Right renal pelvis (tissue), 4 donors: ENCODE measurements at places on chromosomes 6 and 20.

DNA sequence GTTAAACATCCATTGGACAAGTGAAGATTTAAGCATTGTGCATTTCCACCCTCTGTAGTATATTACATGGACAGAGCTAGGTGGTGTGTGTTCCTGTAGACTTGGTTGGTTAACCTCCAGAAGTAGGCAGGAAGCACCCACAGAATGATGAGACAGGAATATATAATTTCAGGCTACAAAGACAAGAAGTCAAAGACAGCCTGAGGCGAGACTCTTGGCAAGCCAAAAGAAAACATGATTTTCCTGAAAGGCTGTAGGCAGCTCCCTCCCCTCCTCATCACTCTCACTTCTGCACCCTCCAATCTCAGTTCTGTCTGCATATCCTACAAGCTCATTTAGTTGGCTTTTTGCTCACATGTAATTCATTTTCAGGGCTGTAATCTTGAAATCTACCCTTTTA is 110.0 kb upstream of the SLC35B3 start:
- DNase-seq = no peak

DNA sequence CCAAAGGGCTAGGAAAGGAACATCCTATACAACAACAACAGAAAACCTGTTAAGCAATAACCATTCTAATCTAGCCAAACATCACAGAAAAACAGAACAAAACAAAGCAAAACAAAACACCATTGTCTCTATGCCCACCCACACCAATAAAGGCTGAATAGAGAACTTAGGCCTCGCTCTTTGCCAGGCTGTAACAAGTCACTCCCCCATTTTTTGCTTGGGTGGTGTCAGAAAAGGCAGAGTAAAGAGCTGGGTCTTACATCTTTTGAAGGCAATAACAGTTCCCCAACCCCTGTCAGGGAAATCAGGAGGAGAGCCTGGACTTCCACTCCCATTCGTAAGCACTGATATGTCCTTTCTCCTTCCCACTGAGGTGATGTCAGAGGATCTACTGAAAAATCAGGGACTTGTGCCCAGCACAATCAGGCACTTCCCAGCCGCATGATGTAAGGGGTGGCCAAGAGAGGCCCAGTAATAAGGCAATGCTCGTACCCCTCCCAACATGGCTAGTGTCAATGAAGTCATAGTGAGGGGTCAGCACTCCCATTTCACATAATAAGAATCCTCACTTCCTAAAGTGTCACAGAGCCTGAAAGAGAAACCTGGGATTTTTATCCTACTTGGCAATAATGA is 31.0 kb downstream of the THEMIS start:
- no peak for DNase-seq

- no peak for DNase-seq
Measured at GRCh38 chr6:83615025-83615999, 93.6 kb downstream of the SNAP91 start.

- DNase-seq = no peak
Measured at GRCh38 chr6:161406646-161407045, 132.8 kb upstream of the AGPAT4 start.

DNA sequence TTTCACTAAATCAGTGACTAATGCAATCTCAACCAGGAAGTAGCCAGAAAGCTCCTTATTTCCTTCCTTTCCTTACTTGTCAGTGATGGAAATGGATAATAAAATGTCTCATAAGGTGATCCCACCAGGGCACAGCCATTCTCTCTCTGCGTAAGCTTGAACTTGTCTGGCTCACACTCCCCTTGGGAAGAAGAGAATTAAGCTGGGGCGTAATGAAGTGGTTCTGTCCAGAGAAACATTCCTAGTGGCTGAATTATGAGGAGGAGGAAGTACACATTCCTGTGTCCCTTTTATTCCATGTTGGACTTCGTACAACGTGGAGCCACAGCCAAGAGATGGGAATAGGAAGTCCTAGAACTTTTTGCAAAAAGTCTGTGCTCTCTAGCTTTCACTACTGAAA is 93.7 kb downstream of the MTHFD1L start:
- no peak for DNase-seq

GRCh38 chr6:71490876-71491275 is 202.3 kb downstream of the OGFRL1 start:
- DNase-seq = no peak

GRCh38 chr6:15274692-15275387 is 29.0 kb downstream of the JARID2 start:
- no peak for DNase-seq

- no peak for DNase-seq
Measured at GRCh38 chr6:149389509-149390297, 10.4 kb upstream of the SUMO4 start.

- DNase-seq = no peak
Measured at GRCh38 chr6:113073611-113074191, 726.6 kb downstream of the RFPL4B start.

DNA sequence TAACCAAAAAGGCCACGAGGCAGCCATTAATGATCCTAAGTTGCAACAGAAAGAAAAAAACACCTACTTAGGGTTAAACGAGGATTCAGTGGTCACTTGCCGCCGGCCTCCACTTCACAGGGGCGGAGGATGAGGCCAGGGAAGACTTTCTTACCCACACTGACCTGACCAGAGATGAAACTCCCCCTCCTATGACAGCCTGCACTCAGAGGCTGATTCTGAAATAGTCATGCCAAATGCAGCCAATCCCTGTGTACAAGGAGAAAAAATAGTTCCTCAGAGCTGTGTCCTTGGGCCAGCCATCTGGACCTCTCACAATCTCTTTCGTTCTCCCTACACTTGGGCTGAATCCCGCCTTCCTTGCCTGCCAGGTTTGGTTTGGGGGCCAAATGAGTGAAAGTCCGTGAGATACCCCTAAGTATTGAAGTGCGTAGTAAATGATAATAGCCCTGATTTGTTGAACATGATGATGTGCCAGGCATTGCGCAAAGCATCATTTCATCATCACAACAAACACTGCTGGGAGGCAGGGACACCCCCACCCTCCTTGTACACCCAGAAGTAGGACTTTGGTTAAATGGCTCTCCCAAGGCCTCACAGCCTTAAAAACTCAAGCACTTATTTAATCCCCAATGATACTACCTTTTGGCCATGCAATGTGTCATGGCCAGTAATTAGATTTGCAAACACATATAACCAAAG is 3.2 kb upstream of the IRF4 start:
- no peak for DNase-seq

DNA sequence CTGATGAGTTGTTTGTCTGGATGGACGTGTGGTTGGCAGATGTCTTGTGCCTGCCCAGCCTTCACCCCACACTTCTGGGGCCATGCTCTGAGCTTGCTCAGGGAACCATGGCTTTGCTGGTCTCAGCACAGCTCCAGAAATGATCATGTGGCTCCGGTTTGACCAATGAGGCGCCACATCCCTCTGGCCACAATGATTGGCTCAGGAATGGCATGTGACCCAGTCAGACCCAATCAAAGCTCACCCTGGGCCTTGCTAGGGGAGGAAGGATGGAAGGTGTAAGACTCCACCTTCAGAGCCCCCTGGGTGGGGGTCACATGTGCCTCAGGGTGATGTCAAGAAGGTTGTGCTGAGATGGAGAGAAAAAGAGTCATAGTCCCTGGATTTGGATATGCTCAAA is 281.6 kb upstream of the SULF2 start:
- DNase-seq = no peak

- DNase-seq = no peak
Measured at GRCh38 chr6:49430187-49430586, 32.9 kb downstream of the MMUT start.

DNA sequence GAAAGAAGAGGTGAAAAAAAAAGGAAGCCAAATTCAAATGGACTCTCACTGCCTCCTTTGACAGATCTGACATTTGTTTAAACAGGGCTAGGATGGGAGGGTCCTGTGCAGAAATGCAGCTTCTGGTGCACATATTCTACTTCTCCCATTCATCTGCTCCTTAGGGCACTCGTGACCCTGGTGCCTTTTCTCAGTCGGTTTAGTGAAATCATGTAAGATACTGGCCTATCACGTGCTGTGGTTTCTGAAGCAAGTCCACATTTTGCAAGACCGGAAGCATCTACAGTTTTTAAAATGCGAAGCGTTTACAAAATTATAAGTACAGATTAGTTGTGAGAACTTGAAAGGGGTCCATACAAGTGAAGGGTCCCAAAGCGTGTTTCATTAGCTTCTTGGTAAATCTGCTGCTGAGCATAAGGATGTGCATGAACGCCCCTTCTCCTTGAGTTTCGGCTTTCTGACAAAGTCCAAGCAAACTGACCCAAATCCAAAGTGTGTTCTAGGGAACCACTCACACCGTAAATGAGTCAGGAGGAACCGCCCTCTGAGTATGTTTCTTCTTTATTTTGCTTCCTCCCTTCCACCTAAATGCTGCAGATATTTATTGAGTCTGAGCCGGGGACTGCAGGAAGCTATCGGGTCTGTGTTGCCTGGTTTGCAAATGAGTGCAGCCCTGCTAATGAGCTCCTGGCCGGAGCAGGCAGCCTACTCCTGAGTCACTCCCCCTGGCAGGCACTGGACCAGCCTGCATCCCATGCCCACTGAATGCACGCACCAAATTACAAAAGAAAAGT is 323.8 kb upstream of the JARID2 start:
- DNase-seq = no peak

- no peak for DNase-seq
Measured at GRCh38 chr6:6723361-6723760, 134.8 kb downstream of the LY86 start.

- no peak for DNase-seq
Measured at GRCh38 chr6:35011096-35012041, 122.3 kb downstream of the ANKS1A start.

DNA sequence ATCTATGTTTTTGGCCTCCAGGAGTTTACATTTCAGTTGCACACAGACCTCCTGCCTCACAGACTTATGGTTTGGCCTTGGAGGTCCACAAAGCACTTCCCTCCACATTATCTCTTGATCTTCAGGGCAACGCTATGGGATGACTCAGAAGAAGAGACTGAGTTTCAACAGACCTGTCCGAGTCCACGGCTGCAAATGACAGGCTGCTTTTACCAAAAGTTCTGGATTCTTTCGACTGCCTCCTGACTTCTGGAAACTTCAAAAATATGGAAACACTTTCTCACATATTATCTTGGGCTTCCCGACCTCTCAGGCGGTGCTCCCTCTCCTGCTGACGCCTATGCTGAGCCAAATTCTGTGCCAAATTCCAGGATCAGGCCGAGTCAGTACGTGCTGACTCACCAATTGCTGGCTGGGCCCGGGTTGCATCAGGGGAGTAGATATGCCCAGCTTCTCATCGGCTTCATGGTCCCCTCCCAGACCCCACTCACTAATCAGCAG is 190.2 kb downstream of the BMP7 start:
- DNase-seq = no peak

- DNase-seq = no peak
Measured at GRCh38 chr6:24321538-24322162, 36.2 kb downstream of the DCDC2 start.

GRCh38 chr20:9134346-9134745 is 65.5 kb downstream of the PLCB4 start:
- no peak for DNase-seq

DNA sequence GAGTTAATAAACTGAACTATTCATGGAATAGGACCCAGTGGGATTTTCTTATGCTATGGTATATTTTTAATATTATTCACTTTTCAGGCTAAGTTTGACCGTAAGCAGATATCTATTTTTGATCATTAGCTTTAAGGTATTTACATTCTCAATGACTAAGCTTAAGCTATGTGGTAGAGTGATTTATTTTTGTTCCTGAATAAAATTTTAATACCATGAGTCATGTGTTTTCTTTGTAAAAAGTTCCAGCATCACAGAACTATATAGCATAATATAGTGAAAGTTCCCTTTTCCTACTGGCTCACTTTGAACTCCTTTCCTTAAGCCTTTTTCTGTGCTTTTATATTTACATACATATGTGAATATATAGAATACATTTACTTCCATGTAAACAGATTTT is 75.8 kb downstream of the BCKDHB start:
- DNase-seq = no peak

DNA sequence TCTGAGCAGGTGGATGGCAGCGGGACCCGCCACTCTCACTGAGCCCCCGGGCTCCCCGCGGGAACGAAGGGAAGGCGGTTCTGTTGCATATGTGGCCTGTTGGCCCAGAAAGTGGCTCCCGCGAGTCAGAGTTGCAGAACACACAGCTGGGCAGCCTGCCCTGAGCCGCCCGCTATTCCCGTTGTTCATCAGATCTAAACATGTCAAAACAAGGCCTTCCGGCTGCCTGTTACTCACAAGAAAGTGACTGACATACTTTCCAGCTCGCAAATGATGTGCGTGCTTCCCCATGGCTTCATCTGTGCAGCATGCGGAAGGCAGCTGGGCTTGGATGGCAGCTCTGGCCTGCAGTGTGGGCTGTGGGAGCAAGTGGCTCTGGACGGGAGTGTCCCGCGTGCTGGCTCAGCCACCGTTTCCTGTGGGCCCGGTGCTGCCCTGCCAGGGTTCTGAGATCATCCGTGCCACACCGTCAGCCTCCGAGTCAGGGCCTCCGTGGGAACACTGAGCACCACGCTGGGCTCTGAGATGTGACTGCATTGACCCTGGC is 227.3 kb downstream of the ERMARD start:
- DNase-seq = no peak
